ENCODE measurements at places on chromosomes 5 and 9.
A peak's percentile ranks its signal among the peaks of the same experiment; 100 is the strongest.

DNA sequence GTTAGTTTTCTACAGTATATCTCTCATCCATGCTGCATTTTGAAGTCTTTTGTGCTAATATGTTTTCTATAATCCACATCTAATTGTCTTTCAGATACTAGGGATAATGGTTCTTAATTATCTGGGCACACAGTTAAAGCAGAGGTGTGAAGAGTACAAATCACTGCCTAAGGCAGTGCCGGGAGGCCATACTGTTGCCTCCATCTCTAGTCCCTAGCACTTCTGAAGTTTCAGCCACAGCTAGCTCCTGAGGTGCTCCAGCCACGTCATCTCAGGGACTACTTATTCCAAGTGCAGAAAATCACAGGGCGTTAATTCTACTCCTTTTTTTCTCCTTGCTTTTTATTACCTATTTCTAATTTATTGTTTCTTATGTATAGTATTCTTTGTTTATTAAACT lies 760.0 kb upstream of the FAM174A start:
- no peak for DNase-seq

DNA sequence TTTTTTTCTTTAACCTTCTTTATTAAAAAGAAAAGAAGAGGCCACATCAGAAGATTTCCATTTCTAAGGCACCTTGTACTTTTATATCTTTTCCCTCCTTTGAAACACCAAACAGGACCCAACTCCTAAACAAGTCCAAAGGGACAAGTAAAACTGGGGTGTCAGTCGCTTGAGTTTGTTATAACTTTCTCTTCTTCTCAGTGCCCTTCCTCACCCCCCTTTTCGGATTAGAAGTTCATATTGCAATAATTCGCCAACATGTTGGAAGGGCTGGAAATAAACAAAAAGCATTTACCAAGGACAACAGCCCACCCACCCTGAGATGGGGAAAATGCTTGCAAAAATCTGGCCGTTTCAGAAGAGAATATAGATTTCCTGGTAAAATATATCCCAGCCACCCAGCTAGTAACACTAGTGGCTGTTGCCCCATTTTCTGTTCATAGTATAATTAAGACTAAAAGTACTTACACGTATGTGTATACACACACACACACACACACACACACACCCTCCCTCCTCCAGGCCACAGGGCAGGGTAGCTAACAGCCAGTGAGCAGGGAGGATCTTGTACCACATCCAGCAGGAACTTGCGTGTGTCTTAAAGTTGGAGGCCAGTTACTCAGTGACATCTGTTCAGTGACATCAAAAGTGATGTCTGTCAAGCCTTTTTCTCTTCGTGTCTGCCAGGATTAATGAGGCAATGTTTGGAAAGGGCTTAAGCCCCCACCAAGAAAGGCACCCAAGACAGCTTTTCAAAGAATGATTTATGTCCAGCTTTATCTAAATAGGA lies 149.1 kb upstream of the KLF4 start:
- no peak for DNase-seq

DNA sequence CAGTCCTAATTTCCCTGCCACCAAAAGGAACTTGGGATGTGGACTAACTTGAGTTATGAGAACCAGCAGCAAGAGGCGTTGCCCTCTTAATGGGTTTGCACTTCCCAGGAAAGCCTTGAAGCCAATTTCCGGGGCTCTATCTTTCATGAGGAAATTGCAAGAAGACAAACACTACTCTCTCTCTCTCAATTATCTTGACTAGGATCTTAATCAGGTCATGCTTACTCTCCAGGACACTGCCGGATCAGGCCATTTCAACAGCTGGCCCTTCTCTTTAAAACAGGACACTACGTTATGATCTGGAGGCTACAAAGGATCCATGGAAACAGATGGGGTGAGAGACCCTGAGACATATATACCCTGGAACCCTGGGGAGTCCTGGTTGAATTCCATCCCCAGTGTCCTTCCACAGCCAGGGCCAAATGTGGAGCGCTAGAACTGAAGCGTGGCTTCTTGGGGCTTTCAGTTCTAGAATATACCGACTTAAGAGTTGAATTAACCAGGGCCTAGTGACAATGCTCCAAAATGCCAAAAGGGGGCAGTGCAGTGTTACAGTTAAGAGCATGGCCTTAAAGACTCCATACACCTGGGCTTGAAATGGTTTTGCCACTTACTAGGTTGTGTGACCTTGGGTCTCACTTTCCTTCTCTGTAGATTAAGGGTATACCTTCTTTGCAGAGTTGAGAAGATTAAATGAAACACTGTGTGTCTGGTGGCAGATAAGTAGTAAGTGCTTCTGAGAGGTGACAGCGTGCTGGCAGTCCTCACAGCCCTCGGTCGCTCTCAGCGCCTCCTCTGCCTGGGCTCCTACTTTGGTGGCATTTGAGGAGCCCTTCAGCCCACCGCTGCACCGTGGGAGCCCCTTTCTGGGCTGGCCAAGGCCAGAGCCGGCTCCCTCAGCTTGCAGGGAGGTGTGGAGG lies 21.1 kb downstream of the FAM219A start:
- peak; percentile 68 for DNase-seq

DNA sequence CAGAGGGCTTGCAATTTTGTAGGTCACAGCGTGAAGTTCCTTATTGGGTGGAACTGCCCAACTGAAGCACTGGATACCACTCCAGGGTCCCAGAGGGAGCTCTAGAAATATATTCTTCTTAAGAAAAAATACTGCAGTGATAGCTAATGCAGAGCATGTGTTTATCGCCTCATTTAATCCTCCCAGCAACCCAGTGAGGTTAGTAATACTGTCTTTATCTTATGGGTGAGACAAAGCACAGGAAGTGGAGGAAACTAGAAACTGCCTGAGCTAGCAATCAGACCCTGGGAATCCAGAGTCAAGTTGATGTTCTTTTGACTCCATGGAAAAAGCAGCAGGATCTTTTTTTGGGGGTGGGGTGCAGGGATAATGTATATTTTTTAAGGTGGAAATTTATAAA lies 153.3 kb downstream of the PJA2 start:
- DNase-seq = no peak

GRCh38 chr9:99724640-99725039 lies 97.0 kb upstream of the NR4A3 start:
- no peak for DNase-seq

DNA sequence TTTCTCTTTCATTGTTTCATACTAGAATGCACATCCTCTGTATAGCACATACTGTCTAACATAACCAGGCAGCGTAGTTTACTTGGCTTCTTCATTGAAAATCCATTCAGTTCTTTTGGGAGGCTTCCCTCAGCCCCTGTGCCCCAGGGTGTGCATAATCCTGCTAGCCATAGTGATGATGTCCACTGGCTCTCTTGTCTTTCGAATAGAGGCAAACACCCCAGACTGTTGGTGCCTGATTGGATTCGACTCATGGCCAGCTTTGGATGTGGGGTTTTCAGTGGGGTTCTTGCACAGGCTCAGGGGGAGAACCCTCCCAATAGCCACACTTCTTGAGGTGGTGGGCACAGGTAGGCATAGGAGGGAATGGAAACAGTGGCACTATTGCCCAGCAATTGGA lies 53.6 kb downstream of the ZSWIM6 start:
- no peak for DNase-seq

DNA sequence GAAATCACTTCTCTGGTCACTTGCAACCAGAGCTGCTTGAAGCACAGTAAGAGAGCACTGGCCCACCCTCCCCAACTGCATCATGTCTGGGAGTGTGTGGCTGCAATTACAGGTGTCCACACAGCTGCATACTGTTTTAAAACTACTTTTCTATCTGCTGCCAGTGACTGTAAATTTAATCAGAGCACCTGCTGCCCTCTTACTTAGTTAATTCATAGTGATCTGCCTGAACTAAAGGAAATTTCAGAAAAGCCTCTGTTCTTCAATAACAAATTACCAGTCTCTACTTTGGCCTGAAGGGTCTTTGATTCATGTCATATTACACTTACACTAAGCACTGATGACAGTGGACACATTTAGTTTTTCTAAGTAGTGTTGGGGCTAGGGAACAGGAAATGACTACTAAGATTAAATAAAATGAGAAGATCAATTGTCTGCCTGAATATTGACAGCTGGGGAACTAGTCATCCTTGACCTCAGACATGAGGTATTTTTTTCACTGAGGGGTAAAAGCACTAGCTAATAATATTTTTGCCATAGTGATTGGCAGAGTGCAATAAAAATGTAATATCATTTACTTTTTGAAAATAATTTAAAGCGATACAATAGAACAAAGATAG lies 788.9 kb upstream of the GRAMD2B start:
- DNase-seq = no peak

DNA sequence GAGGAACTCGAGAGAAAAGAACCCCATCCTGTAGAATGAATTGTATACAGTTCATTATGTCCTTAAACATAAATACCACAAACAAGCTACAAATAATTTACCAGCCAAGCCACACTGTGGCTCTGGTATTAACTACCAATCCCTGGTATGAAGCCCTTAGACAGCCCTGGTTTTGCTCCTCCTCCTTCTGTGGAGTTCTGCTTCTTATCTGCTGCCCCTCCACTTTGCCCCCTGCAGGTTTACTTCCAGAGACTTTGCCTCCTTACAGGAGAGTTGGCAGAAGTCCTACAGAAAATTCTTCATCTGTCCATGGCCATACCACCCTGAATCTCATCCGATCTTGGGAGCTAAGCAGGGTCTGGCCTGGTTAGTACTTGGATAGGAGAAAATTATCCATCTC lies 219.8 kb downstream of the ACTL7B start:
- no peak for DNase-seq

DNA sequence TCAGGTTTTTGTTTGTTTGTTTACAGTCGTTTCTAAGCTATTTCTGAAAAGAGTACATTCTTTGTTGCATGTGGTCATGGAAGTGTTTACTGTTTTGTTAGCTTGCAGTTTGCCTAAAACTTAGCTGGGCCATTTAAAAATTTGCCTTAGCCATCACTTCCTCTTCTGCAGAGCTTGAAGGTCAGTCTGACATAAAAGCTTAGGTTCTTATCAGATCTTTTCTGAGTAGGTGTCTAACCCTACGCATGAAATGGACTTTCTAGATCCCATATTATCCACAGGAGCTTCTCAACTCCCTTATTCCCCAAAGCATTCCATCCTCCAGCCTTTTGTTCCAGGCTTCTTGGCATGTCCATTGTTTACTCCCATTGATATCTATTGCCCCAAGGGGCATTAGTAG lies 90.3 kb downstream of the AP3B1 start:
- no peak for DNase-seq

DNA sequence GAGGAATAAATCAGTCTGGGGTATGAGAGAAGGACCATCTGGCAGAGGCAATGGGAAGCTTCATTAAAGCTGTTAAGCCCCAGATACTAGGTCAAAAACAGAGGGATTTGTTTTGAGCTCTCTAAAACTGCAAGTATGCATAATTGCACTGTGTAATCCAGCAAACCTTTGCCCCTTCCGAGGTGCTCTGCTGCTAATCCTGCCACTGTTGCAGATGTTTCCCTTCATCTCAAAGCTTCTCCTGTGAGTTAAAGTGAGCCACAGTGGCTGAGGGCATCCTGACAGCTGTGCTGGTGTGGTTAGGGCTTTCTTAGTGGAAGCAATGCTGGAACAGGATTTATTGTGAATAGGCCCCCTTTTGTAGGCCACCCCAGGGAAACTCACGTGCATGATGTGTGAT lies 160.3 kb upstream of the TRPC7 start:
- no peak for DNase-seq

DNA sequence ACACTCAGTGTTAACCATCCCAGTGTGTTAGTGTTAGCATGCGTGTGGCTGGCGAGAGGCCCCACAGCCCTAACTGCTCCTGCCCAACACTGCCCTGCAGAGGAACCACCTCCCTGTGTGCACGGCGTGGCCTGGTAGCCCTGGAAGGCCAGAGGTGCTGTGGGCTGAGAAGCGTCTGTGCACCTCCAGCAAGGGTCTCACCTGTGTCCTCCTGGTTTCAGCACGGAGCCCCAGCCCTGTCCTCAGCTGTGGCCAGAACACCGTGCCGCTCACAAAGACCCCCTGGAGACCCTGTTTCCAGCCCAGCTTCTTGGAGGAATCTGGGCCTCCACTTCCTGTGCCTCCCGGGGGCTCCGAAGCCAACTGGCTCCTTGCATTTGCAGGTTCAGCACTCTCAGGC lies 56.1 kb upstream of the NRARP start:
- DNase-seq = no peak

- DNase-seq = no peak
Measured at GRCh38 chr5:174790906-174791305, 66.5 kb downstream of the MSX2 start.

GRCh38 chr9:133029994-133030316 lies 842 bp upstream of the GTF3C5 start:
- DNase-seq = no peak

DNA sequence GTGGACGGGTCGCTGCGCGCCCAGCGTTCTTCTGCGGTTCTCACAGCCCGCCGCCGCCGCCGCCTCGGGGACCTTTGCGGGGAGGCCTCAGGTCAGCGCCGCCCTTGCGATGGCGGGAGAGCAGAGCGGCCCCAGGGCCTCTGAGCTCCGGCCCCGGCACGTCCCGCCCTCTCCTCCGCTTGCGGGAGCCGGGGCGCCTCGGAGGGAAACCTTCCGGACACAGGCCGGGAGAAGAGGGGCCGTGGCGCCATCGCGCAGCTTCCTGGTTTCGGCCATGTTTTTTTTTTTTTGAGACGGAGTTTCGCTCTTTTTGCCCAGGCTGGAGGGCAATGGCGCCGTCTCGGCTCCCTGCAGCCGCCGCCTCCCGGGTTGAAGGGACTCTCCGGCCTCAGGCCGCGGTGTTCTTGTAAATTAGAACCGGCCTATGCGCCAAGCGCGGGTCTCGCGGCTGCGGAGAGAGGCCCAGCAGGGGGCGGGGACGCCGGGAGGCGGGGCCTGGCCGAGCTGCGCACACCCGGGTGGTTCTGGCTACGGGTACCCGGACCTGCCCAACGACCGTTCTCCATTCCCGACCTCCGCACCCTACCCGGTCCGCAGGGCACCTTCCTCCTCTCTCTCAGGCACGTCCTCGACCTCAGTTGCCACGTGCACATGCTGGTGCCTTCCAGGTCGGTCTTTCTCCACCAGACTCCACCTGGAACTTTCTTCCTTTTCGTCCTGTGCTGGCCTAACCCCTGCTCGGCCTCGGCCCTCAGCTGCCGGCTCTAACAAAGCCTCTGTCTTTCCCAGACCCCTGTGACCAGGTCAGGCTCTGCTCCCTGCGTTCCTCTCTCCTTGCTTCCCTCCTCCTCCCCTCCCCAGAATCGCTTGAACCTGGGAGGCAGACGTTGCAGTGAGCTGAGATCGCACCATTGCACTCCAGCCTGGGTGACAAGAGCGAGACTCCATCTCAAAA lies 28.8 kb upstream of the MGAT1 start:
- DNase-seq = peak; percentile 89

- no peak for DNase-seq
Measured at GRCh38 chr5:88698290-88698689, 184.7 kb downstream of the MEF2C start.

All from natural killer cell treated with Interleukin-12 subunit alpha and Interleukin-12 subunit beta and Interleukin-15 and Interleukin-18, amount 100 ng/mL, for 72 hours (primary cell).